Fibroblast of skin of back (primary cell): ENCODE measurements at places on chromosomes 16 and 17.

DNA sequence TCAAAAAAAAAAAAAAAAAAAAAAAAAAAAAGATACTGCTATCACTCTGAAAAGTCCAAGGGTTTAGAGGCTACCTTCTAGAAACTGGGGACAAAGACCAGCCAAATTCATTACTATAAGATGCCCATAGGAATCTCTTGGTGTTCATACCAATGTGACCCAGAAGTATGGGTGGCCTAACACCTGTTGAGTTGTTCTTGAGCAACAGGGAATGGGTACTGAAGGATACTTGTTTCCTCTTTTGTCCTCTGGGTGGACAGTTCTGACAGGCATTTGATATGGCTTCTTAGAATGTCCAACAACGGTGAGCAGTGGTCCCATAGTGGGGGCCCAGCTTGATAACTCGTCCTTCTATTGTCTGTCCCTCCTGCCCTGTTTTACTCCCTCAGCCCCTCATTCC is 141.4 kb upstream of the PLEKHM1 start:
- DNase-seq = no peak

- no peak for DNase-seq
Measured at GRCh38 chr17:56773124-56773523, 60.6 kb downstream of the C17orf67 start.

DNA sequence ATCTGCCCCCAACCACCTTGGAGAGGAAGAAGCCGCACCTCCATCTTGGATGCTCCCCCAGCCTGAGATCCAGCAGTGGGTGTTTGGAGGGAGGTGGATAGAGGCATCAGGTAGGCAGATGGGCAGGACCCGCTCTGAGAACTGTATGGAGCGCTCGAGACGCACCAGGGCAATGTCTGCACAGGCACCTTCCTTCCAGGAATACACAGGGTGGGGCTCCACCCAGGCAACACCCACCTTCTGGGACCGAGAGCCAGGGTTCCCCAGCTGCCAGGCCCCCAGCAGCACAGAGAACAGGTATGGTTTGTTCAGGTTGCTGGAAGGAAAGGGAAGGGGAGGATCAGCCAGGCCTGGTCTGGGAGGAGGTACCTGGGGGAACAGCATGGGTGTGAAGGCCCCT is 2.4 kb downstream of the PRSS22 start:
- DNase-seq = no peak

GRCh38 chr16:52872731-52873130 is 180.0 kb downstream of the CHD9NB start:
- no peak for DNase-seq

- DNase-seq = no peak
Measured at GRCh38 chr17:71316176-71316897, 804.5 kb upstream of the SOX9 start.

GRCh38 chr16:75011634-75012307 is 12.9 kb downstream of the ZNRF1 start:
- DNase-seq = peak; percentile 98

GRCh38 chr17:49971848-49972485 is 3.0 kb downstream of the DLX4 start:
- DNase-seq = no peak

DNA sequence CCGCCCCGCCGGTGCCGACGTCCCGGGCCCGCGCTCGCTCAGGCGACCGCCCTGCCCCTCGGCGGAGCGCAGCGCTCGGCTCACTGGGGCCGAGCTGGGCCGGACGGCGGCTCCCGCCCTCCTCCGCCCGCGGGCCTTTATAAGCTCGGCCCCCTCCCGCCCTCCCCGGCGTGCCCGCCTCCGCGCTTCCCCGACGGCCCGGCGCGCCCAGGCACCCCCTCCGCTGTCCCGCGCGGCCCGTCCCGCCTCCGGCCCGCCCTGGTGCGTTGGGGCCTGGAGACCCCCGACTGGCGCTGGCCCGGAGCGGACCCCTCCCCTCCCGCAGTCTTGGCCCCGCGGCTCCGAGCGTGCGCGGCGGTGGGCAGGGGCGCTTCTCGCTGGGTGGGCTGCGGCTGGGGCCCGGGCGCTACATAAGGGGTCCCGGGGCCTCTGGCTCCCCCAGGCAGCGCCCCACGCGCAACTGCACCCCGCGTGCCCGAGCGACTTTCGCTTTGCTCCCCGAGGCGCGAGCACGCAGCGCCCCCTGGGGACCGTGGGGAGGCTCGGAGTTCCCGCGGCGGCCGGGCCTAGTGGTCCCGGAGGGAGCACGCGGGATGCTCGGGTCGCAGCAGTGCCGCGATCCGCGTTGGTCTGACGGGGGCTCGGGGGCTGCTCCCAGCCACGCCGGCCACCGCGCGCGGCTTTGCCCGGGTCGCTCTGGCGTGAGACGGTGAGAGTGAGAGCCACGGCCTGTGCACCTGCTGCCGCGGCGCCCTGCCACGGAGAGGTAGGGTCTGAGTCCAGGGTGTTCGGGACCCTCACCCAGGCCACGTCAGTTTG is at the start of gene PIEZO1:
PIEZO1 (minus strand) TSS at position 115 of the 819 bp plus-strand sequence. CDS start 256 bp downstream, outside the sequence.
- DNase-seq = peak; percentile 71

DNA sequence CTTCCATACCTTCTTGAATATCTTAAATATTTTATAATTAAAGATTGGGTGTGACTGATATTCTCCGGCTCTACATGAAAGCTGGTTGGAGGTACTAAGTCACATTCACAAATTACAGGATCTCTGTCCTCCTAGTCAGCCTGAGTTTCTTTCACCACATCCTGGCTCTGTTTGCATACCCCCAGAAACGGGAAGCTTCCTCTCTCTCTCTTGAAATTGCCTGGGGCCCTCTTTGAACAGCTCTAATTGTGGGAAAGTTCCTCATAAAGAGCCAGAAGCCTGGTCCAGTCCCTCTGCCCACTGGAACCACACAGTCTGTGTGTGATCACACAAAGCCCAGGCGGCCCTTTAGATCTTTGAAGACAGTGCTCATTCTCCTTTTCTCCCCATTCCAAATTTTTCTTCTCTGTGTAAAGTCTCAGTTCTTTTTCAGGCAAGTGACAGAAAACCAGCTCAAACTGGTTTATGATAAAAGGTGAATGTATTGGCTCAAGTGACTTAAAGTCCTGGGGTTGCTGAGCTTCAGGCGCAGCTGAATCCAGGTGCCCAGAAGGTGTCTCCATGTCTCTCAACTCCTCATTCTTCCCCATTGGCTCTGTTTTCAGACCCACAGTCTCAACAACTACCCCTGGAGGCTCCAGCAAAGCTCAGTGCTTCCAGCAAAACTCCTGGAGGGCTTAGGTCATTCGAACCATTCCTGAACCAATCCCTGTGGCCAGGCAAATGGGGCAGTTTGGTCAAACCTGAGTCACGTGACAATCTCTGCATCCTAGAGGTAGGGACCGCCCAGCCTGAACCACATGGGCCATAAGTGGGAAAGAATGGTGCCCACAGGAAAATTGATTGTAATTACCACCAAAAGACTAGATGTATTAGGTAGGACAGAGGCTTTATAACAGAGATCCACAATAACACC is 8.5 kb upstream of the RAI1 start:
- DNase-seq = peak; percentile 55

DNA sequence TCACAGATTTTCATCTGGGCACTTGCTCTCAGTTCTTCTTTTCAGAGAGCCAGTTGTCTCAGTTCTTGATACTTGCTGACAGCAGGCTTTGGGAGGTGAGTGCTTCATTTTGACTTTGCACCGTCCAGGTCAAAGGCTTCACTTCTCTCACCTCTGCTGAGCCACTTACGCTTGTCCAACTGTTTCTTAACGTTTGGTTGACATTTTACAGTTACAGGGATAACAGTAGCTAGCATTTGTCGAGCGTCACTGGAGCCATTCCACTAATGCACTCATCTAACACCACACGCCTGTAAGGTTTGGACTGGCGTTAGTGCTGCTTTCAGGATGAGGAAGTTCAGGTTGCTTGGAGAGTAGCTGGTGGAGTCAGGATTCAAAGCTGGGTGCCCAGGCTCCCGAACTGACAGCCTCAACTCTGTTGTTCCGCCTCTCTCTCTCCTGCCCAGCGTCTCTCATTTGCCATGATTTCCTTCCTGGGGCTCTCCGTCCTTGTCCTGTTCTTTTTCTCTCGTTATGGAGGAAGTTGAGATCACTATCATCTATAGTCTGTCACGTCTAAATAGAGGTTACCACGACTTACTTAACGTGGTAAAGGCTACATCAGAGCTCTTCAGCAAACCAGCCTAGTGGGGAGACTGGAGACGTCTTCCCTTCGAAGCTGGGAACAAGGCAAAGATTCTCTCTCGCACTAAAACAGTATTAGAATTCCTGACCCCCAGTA is 220.8 kb downstream of the RPTOR start:
- peak; percentile 37 for DNase-seq

DNA sequence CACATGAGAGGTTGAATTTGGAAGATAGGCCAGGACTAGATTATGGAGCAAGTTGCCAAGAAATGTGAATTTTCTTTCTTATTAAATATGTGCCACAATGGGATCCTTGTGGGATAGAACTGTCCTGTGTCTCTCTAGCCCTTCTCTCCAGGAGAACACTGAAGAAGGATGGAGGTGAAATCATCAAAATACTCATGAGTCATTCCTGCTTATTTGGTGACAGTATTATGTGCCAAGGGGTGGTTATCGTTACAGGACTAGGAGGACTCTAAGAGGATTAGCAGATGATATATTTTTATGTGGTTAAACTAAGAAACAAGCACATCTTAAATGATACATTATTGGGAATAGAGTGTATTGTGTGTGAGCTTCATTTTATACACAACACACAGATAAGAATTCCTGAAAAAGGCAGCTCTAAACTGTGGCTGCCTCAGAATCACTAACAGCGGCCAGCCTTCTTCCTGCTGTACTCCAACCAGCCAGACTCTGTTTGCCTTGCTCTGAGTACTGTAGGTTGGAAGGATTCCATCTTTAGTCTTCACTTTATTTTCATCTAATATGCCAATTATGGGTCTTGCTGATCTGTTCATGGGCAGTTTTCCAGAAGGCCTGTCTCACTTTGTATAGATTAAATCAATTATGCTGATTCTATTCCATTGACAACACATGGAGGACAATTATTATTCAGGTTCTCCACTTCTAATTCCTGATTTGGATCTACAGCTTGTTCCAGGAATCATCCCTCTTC is 325.8 kb downstream of the ABCC12 start:
- no peak for DNase-seq

- no peak for DNase-seq
Measured at GRCh38 chr16:12850186-12850585, 46.5 kb upstream of the CPPED1 start.

GRCh38 chr17:68953340-68953997 is 1.7 kb downstream of the ABCA8 start:
- DNase-seq = no peak

- DNase-seq = no peak
Measured at GRCh38 chr17:39380144-39380543, 21.3 kb downstream of the FBXL20 start.

DNA sequence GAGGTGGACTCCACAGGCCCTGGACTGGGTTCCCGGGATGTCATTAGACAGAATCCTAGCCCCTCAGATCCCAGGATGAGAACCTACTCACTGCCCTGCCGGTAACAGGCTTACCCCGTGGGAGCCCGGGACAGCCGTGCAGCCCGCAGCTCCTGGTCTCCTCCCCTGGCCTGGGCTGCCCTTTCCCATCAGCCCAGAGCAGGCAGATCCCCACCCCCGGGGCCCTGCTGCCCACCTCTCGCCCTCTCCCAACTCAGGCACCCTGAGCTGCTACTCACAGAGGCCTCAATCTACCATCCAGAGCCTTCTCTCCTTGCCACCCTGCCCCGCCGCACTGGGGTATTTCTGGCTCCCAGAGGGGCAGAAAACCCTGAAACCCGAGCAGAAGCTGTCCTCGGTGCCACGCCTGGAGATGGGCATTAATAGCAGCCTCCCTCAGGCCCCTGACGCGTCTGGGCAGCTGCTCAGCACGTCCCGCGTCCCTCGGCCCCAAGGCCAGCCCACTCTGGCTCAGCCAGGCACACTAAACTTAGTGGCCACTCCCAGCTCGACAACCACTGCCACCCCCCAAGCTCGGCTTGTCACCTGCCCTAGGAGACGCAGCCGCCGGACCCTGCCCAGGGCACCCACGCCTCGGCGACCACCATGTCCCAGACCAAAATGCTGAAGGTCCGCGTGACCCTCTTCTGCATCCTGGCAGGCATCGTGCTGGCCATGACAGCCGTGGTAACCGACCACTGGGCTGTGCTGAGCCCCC is at the start of gene CACNG1:
CACNG1 (plus strand) TSS at position 539 of the 757 bp plus-strand sequence; CDS start at position 646, 107 bp downstream.
- no peak for DNase-seq

DNA sequence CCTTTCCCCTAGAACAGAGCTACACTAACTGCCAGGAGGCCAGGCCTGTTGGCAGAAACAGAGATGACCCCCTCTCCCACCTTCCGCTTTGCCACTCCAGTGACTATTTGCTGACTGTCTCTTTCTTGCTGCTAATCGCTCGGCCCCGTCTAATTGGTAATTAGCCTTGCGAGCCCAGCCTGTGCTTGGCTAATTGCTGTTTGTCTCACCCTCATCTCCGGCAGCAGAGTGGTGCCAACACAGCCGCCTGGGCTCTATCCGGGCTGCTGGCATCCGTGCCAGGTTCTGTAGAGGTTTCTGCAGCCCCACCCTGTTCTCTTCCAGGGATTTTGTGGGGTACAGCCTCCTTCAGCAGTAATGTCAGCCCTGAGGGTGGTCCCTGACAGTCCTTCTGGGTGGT is 27.4 kb upstream of the PHB1 start:
- DNase-seq = no peak

- no peak for DNase-seq
Measured at GRCh38 chr16:55130456-55130855, 193.5 kb upstream of the IRX6 start.

DNA sequence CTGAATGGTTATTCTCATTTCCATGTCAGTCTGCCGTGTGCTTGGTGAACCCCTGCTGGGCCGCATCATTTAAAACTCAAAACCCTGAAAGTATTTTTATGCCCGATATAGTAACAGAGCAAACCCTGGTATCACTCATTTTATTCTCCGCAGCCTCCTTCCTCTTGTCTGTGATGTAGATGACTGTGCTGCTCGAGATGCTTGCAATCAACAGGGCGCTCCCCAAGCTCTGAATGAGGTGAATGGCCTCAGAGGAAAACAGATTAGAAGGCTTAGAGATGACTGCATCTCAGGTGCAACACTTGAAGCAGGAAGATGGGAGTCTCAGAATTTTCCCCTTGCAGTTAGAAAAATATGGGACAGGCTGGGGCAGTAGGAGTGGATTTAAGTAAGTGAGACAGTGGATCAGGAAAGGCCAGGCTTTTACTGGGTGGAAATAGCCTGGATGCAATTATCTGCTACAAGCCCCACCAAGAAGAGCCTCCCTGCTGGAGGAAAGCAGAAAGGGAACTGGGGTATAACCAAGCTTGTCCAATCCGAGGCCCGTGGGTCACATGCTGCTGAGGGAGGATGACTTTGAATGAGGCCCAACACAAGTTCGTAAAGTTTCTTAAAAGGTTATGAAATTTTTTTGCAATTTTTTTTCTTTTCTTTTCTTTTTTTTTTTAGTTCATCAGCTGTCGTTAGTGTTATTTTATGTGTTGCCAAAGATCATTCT is 166.9 kb downstream of the CDH13 start:
- no peak for DNase-seq

DNA sequence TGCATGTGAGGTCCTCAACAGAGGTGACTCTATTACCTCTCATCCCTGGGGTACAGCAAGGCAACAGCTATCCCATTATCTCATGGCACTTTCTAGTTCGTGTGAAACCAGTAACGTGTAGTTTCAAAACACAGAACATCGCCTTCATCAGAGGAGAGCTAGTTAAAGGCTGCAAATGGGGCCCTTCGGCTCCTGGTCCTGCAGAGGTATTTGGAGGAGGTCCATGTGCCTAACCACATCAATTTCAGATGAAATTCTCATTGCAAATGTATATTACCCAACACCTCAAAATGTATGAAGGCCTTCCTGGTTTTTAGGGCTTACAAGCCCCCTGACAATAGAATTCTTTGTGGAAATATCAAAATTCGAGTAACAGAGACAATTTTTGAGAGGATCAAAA is 95.7 kb upstream of the PSMD7 start:
- no peak for DNase-seq

- DNase-seq = no peak
Measured at GRCh38 chr17:82611140-82612058, 36.8 kb downstream of the WDR45B start.
